ENCODE measurements at places on chromosomes 2 and 18.

DNA sequence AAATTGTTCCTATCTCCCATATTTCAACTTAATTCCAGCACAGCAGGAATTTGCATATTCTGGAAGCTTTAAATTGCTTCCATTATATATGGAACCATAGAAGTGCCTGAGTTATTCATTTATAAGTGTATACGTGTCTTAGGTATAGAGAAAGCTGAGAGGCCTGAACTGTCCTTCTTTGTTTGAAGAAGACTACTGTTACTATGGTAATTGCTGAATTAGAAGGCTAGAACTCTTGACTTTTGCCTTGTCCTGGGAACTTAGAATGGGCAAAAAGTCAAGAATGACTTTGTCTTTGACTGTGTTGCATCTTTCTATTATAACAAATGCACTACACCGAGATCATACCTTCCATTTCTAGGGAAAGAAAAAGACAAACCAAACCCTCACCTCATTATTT lies 15.7 kb downstream of the CAMKMT start:
- DNase-seq, result no peak

- no peak for DNase-seq
These were observed 109.6 kb downstream of the TRABD2A start for GRCh38 chr2:84771251-84771650.

DNA sequence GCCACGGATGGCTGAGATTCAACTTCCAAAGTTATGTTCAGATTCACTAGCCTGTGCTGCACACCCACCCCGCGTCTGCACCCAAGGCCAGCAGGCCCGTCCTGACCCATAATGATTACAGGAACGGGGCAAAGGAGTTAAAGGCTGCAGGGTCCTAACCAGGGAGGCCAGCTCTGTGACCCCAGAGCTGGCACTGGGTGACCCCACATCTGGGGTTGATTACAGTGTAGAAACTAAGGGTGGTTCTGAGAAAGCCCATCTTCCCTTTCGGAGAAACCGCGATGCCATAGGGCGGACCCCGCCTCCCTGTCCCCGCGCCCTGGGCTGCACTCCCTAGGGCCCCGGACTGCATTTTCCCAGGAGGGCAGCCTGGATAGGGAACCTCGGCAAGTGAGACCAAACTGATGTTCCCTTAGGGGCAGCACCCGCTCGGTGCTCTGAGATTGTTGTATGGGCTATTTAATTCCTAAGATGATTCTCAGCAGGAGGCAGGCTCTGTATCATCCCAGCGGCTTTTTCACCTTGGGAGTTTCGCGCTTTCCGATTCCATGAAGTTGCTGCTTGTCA lies 2.2 kb upstream of the GPR148 start:
- no peak for DNase-seq

- no peak for DNase-seq
These were observed 209.7 kb upstream of the SIX2 start for GRCh38 chr2:45218931-45219339.

All from islet precursor cell (in vitro differentiated cells).